ENCODE measurements at places on chromosomes 2 and 18.

GRCh38 chr2:207260947-207261346 is 95.2 kb upstream of the KLF7 start:
- no peak for DNase-seq

GRCh38 chr18:5093902-5094301 is 103.2 kb downstream of the AKAIN1 start:
- DNase-seq = no peak

GRCh38 chr2:189486237-189486770 is 45.0 kb downstream of the WDR75 start:
- no peak for DNase-seq

GRCh38 chr2:171266102-171266501 is 105.4 kb upstream of the TLK1 start:
- no peak for DNase-seq

DNA sequence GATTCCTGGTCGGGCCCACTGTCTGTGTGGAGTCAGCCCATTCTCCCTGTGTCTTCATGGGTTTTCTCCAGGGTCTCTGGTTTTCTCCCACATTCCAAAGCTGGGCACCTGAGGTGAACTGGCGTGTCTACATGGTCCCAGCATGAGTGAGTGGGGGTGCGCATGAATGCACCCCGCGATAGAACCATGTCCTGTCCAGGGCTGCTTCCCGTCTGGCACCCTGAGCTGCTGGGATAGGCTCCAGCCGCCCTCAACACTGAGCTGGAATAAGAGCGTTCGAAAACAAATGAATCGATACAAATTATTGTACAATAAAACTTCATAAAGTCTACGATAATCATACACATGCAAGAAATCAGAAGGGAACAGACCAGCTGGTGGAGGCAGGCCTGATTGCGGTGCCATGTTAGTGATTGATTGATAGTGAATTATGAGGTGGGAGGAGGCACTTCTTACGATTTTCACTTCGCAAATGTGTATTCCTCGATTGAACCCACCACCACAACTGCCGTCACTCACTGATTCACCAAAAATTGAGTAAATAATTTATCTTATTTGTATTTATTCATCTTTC is 186.6 kb downstream of the MGAT5 start:
- no peak for DNase-seq

- no peak for DNase-seq
Observed at GRCh38 chr18:13287372-13287771, 68.8 kb downstream of the LDLRAD4 start.

DNA sequence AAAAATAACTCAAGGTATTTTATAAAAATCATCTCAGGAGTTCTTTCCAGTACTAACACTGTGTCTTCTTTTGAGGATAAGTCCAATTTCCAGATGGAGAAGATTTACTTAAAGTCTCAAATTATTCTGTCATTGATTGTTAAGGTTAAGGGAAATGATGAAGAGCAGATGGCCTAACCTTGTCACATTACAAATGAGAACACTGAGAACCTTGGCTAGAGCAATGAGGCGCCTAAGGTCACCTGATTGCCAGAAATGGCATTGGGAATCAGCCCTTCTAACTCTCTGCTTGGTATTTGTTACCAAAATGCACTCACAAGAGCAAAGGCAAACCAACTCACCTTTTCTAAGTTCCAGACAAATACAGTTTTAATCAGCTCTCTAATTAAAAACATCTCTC is 835.1 kb downstream of the RNF144A start:
- no peak for DNase-seq

DNA sequence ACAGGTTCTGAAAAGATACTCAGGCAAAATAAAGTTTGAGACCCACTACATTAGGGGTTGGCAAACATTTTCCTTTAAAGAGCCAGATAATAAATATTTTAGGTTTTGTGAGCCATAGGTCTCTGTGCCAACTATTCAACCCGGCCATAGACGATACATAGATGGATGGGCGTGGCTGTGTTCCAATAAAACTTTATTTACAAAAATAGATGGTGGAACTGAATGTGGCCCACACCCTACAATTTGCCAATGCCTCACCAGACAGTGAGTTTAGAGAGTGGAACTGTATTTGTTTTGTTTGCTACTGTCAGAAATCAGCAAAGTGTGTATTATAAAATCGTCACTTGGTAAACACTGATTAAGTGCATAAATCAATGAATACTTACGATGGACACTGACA is 78.0 kb downstream of the ACKR3 start:
- DNase-seq = no peak

DNA sequence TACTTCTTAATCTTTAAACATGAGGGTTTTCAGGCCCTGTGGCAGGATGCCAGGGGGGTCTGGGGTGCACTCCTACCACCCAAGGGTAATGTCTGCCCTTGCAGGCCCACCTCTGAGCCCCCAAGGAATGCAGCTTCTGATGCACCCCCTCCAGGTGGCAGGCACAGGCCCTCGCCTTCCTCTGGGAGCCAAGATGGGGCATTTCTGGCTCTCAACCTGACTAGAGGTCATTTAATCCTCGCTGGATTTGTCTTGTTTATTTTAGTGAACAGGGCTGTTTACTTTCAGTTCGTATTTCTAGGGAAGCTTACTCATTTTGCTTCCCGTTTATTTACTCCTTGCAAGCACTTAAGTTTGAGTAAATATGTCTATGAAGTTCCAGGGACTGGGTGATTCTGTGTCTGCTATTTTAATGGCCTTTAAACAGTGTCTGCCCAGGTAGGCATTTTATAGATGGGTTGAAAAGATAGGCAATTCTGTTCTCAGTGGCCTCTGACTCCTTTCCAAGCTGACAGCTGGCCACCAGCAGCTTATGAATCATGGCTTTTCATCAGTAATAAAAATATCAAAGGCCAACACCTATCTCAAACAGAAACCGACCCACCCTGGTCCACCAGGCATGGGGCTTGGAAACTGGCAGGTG is 11.1 kb upstream of the DNPEP start:
- no peak for DNase-seq

GRCh38 chr2:222959358-222959757 is 92.6 kb upstream of the KCNE4 start:
- DNase-seq = peak; percentile 92

GRCh38 chr2:192098814-192099491 is 95.8 kb downstream of the TMEFF2 start:
- no peak for DNase-seq

DNA sequence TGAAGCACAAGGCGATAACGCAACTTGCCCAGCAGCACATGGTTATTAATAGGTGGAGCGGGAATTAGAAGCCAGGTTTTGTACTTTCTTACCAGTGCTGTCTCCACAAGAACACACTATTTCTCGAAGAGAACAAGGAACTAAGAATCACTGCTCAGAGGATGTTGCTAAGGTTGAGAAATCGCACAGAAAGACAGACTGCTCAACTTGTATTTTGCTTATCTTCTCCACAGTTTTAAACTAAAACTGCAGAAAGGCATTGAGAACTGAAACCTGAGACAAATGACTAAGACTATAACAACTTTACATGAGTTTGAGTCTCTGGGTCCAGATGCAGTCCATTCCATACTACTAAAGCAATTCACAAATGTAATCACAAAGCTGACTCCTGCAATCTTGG is 6.2 kb downstream of the PRKD3 start:
- no peak for DNase-seq

- DNase-seq = peak; percentile 29
Observed at GRCh38 chr2:238239543-238239862, 335 bp downstream of the HES6 start.
